ENCODE measurements at places on chromosomes 5 and 9.

GRCh38 chr5:172646716-172647285, 5.7 kb downstream of the NEURL1B start:
- DNase-seq = no peak

DNA sequence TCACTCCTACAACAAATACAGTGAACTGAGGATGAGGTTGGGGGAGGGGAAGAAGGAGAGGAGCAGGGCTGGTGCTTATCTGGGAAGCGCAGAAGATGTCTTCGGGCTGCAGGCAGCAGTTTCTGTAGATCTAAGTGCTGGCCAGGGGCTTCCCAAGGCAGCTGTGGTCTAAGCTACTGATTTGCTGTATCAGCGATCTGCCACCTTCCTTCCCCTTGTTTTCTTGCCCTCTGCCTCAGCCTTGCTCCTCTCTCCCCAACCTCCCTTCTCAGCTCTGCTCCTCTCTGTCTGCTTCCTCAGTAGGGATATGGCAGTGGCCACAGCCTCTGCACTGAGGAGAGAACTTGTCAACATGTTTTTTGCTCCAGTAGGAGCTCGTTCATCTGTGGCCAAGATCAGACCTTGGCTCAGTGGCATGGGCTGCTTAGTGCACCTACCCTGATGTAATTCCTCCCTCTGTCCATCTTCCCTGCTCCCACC, 42.8 kb upstream of the IL6ST start:
- no peak for DNase-seq

- DNase-seq = no peak
These were observed 86.1 kb downstream of the ADAMTS6 start for GRCh38 chr5:65395526-65396155.

DNA sequence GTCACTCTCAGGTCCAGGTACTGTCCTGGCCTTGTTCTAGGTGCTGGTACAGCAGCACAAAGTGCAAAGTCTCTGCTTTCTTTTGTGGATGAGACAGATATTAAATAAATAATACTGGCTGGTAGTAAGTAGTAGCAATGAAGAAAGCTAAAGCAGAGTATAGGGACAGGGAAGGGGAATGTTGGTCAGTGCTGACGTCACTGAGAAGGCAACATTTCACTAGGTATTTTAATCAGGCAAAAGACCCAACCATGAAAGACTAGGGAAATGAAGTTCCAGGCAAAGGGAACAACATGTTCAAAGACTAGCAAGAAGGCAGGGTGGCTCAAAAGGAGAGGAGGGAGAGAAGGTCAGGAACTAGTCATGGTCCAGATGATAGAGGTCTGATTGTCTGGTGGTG, 388.2 kb downstream of the YTHDC2 start:
- DNase-seq = no peak

GRCh38 chr9:127991017-127991756, 10.4 kb upstream of the EEIG1 start:
- peak; percentile 50 for DNase-seq

- no peak for DNase-seq
These were observed 19.1 kb downstream of the TLN1 start for GRCh38 chr9:35712762-35713400.

DNA sequence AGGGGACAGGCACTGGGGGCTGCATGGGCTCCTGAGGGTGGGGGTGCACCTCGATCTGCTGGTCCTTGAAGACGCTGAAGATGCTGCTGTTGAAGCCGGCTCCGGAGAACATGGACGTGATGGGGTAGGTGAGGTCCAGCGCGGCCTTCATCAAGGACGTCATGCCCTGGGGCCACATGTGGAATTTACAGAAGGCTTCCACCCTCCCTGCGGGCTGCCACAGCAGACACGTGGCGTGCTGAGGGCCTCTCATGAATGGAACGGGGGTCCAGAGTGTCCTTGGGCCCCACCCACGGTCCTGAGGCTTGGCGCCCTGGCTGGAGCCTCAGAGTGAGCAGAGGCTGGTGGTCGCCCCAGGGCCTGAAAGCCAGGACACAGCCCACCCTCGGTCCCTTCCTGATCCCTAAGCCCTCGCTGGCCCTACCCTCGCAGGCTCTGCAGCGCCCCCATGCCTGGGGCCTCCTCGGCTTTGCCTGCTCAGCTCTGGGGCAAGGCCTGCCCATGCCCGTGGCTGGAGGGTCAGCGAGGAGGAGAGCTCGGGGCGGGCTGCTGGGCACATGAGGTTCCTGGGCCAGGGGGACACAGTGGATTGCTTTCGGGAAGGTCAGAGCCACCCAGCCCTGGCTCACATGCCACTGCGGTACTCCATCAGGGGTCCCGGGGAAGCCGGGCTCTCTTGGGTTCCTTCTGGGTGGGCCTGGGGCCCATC, 5.3 kb upstream of the NSMF start:
- DNase-seq = no peak

DNA sequence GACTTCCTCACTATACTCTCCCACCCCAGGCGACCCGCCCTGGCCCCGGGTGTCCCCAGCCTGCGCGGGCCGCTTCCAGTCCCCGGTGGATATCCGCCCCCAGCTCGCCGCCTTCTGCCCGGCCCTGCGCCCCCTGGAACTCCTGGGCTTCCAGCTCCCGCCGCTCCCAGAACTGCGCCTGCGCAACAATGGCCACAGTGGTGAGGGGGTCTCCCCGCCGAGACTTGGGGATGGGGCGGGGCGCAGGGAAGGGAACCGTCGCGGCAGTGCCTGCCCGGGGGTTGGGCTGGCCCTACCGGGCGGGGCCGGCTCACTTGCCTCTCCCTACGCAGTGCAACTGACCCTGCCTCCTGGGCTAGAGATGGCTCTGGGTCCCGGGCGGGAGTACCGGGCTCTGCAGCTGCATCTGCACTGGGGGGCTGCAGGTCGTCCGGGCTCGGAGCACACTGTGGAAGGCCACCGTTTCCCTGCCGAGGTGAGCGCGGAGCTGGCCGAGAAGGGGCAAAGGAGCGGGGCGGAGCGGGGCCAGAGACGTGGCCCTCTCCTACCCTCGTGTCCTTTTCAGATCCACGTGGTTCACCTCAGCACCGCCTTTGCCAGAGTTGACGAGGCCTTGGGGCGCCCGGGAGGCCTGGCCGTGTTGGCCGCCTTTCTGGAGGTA, 2.1 kb downstream of the CA9 start:
- DNase-seq = no peak

DNA sequence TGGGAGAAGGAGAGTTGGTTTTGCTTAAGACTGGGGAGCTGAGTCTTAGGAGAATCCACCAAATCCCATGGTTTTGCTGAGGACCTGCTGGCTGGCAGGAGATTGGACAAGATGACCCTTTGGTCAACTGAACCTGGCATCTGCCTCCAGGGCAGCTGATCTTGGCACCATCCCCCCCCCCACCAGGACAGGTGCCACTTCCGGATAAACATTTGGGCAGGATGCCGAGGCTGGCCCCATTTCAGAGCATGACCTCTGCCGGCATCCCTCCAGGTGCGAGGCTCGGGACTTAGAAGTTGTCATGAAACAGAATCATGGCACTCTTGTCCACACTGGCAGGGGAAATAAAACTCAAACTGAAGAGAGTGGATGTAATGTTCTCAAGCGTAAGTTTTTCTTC, 165.6 kb downstream of the MACROH2A1 start:
- DNase-seq = no peak

DNA sequence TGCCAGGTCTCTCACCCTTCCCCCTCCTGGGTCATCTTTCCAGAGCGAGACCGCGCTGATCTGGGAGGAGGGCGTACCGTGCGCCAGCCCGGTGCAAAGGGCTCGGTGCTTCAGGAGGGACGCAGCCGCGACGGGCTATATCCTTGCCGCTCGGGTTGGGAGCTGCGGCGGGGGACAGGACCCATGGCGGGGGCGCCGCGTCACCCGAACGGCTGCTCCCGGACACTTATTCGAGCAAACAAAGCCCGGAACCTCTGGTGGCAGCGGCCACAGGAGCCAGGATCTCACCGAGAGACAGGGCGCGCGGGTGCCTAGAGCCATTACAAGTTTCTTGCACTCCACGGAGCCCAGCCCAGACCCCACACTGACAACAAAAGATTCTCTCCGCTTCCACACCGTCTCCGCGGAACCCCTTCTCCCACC, 1.3 kb downstream of the SEMA6A start:
- DNase-seq = peak; percentile 58

- DNase-seq = no peak
These were observed 88.3 kb downstream of the PHF2 start for GRCh38 chr9:93664549-93665120.

- no peak for DNase-seq
These were observed 152.8 kb upstream of the TRPC7 start for GRCh38 chr5:136518174-136518573.

- DNase-seq = no peak
These were observed 1283.0 kb upstream of the NUDT12 start for GRCh38 chr5:104845541-104845940.

DNA sequence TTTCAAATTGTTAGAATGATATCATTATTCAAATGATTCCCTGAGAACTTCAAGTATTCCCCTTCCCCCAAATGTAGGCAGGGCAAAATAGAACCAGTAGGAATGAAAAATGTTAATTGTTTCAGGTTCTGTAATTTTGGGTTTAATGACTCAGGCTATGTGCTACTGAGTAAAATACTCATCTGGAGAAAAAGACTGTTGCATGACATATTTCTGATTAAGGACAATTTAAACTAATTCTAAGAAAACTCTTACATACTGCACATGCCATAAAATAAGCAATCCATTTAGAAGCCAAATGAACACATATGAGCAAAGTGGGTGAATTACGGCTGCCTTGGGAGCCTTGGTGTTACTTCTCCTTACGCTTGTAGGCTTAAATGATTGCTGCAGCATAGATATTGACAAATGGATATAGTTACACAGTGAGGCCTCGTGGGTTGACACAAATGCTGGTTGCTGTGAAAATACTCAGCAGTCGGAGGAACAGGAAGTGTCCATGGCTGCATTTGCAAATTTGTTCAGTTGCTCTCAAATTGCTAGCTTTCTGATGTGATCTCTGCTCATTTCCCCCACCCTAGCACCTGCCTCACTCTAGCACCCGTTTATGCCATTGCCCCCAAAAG, 174.9 kb upstream of the DMAC1 start:
- DNase-seq = no peak

GRCh38 chr5:179919487-179920060, 11.9 kb upstream of the TBC1D9B start:
- DNase-seq = no peak

- DNase-seq = no peak
These were observed 191.5 kb upstream of the GNA14 start for GRCh38 chr9:77839459-77840140.

GRCh38 chr9:78365748-78366697, 69.1 kb downstream of the PSAT1 start:
- no peak for DNase-seq

- no peak for DNase-seq
These were observed 52.4 kb downstream of the NIPBL start for GRCh38 chr5:36928947-36929346.

All from Calu3 (cell line).